Activated CD8-positive, alpha-beta memory T cell treated with anti-CD3 and anti-CD28 coated beads for 24 hours (primary cell): ENCODE measurements at places on chromosomes 13 and 19.

DNA sequence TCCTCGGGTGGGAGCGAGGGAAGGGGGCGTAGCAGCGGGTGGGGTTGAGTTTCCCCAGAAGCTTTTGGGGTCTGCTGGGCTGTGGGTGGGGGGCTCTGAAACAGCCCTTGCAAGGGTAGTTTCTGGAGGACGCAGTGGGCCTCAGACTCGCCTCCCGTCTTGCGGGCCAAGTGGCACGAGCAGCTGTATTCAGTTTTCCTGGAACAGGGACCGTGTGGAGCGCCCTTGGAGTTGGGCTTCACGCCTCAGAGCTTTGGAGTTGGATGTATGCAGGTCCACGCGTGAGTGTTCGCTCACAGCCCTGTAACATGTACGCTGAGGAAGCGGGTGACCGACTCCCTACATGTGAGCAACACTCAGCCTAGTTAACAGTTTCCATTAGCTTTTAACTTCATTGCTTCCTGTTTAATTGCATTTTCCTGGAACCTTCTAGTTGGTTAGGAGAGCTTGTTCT lies 603 bp downstream of the TM9SF2 start:
- DNase-seq, result no peak

- DNase-seq, result no peak
Observed at GRCh38 chr19:57803594-57804325, 11.0 kb downstream of the ZNF552 start.

DNA sequence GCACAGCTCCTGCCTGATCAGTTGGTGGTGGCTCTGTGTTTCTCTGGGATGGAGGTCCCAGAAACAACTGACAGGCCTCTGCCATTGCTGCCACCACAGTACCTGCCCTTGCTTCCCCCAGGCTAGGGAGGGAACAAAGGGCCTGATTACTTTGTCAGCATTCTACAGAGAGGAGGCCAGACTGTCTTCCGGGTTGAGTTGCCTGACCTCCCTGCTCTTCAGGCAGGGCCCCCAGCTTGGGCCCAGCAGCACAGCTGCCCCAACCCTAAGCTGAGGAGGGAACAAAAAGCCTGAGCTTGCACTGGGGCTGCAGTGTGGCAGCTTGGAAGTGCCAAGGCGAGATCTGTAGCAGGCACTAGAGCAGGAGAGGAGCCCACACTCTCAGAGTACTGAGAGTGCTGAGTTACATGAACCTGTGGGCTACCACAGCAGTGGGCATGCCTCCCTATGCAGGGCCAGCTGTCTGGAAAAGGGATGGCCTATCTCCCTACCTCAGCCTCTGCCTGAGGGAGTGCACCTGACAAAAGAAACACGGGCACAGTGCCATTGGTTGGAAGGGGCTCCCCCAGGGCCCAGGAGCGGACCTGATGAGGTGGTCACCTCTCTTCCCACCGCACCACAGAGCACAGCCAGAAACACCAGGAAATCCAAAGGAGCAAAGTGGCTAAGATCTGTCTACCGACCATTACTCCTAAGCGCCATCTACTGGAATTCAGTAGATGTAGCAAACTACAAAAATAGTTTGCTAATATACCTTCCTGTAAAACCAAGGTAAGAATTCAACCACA lies 24.4 kb downstream of the SLC25A15 start:
- no peak for DNase-seq

DNA sequence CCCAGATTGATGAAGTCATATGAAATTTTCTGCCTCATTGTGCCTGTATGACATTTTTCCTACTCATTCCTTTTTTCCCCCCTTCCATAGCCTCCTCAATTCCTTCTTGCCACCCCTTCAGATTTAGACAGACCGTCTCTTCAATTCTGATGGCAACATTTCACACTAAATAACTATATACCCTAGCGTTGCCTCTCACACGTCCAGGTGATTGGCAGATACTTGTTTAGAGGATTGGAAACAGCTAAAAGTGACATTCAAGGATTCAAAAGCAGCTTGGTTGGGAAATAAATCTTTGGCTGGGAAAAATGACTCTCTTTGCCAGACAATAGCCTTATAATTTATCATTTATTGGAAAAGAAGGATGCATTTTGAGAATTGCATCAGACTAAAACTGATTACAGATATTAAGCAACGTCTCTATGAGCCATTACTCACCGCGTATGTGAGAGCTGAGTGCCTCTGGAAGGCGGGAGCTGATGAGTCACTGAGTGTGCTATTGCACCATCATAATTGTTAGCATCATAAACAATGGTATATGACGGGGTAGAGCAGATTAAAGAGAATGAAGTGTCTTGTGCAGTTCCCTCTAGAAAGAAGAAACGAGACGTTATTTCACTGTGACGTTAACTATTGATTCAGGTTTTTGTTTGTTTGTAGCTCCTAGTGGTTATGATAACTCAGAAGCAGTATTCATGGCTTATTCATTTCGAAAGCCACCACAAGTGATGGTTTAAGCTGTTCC lies 61.1 kb upstream of the FAM216B start:
- no peak for DNase-seq

DNA sequence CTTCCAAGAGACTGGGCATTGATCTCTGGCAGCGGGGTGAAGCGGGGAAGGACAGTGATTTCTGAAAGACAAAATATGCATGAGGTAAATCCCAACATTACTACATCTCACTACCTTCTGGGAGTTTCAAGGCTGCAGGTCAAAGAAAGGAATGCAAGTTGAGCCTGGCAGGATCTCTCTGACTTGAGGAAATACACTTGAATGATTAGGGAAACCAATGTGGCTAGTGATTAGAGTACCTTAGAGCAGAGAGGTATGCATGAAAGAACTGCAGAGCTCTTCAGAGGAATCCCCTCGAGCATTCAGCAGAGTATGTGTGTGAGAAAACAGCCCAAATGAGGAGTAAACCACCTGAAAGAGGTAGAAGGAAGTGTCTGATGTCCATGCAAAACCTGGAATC lies 2874.1 kb upstream of the PCDH20 start:
- DNase-seq, result no peak
